Stimulated activated CD4-positive, alpha-beta T cell treated with anti-CD3 and anti-CD28 coated beads, Interleukin-12 subunit alpha, Interleukin-12 subunit beta, amount 100 ng/mL, for 4 hours (primary cell): ENCODE measurements at places on chromosomes 16 and 17.

- DNase-seq, result no peak
These were observed 126.7 kb upstream of the CACNG3 start for GRCh38 chr16:24129412-24129918.

GRCh38 chr16:86319585-86320236 is 190.6 kb upstream of the FOXF1 start:
- no peak for DNase-seq

DNA sequence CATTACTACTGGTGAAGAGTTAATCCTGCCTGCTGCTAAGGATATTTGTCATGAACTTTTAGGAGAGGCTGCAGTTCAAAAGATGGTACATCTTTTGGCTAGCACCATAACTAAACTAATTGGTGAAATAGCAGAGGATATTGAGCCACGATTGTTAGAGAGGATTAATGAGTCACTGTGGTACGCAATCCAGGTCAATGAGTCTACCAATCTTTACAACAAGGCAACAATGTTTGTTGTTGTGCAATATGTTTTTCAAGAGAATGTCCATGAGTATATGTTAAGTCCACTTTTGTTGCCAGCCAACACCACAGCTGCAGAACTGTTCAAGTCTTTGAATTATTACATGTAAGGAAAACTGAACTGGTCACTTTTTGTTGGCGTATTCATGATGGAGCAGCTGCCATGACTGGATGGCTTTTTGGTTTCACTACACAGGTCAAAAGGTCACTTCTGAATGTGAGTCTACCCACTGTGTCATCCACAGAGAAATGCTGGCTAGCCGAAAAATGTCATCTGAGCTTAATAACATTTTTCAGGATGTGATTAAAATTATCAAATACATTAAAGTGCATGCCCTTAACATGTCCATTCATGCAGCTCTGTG is 402.6 kb upstream of the KIF2B start:
- DNase-seq, result no peak

GRCh38 chr17:6376931-6377361 is 58.0 kb downstream of the AIPL1 start:
- DNase-seq, result no peak

DNA sequence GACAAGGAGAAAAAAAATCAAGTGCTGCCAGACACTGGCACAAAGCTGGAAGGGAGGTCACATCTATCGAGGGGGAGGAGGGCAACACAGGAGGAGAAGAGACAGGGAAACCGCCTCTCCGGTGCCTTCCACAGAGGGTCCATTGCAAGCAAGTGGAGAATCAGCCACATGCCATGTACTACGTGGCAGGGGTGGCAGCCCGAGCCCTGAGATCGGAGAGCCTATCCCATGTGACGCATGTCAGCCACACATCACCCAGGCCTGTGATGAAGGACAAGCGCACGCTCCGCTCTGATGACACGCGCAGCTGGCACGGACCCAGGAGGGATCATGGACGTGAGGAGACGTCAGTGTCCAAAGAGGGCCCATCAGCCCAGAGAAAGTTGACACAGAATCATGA is 30.1 kb downstream of the ADCY9 start:
- no peak for DNase-seq

GRCh38 chr16:84295203-84295860 is 654 bp downstream of the WFDC1 start:
- no peak for DNase-seq

DNA sequence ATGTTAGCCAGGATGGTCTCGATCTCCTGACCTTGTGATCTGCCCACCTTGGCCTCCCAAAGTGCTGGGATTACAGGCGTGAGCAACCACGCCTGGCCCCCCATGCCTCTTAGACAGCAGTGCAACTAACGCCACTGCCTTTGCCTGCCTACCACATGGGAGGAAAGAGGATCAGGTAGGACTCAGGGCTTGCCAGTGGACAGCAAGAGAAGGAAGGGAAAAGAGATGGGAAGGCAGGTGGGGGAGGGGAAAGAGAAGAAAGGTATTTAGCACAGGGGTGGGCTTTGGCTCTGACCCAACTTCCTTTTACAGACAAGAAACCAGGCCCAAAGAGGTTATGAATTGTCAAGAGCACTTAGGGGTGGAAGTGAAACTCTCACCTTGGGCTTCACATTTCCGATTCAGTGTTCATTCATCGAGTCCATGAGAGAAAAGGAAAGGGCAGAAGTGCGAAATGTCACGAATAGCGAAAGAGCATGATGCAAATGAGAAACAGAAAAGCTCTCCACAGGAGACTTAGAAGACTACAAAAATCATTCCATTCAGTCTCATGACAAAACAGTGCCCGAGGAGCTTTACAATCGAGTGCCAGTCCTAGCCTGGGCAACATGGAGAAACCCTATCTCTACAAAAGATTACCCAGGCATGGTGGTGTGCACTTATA is 36.4 kb downstream of the CDK5R1 start:
- no peak for DNase-seq
